ENCODE measurements at places on chromosomes 7 and 10.

- DNase-seq = no peak
Observed at GRCh38 chr10:104777086-104777799, 136.2 kb downstream of the SORCS3 start.

DNA sequence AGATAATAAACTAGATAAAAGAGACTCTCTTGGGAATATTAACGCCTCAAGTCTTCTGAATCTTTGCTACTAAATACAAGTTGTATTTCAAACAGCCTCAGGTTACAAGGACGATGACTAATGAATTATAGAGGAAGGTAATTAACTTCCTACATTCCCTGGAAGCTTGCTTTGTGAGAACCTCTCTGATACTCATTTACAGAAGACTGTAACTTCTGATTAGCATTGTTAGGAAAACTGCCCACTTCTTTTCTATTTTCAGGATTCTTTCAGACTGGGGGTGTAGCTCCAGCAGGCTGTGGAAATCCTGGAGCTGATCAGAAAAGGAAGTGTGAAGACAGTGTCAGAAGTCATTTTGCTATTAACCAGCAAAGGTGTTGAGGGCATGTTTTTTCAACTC is 316.7 kb upstream of the NPSR1 start:
- DNase-seq = no peak

DNA sequence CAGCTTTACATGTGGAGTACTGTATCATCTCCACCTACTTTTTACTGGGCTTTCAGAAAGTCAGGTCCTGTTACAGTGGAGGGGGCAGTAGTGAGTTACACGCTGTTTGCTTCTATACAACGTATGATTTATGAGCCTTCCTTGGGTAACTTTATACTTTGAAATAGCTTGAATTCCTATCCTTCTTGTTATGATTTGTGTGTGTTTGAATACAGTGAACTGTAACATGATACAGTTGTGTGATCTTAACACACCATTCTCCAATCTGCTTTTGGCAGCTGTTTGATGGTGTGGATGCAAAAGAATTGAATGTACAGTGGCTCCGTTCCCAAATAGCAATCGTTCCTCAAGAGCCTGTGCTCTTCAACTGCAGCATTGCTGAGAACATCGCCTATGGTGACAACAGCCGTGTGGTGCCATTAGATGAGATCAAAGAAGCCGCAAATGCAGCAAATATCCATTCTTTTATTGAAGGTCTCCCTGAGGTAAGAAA is 41.7 kb downstream of the SP8 start:
- DNase-seq = no peak

- DNase-seq = no peak
Observed at GRCh38 chr10:89368129-89368528, 9.7 kb upstream of the IFIT1B start.
